ENCODE measurements at places on chromosomes 1 and 21.

DNA sequence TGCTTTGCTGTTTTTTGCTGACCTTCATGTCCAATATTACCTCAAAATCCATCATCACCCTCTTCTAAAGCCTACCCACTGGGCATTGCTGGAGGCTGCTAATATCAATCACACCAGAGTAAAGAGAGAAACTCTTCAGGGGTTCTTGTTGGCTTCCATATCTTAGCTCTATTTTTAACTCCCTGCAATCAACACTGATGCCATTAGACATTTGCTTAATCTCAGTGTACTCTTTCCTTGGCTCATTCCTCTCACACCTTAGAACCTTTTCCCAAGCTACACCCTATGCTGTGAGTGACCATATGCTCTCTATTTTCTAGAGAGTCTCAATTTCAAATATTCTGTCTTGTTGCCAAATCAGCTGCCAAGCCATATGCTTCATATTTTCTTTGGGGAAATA is 40.6 kb upstream of the RABGAP1L start:
- DNase-seq, result no peak

- DNase-seq, result no peak
Observed at GRCh38 chr1:57736940-57737339, 313.1 kb upstream of the DAB1 start.

DNA sequence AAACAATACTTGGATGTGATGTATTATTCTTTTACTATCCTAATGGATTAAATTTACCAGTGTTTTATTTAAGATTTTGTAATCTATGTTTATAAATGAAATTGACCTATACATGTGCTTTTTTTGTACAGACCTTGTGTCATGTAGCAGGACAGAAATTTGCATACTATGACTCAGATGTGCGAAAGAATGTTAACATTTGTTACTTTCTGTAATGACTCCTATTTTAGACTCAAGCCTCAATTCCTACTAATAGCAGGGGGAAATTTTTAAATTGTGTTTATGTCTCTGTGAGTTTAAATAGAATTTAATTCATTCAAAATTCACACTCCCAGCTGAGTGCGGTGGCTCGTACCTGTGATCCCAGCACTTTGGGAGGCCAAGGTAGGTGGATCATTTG is 21.8 kb upstream of the RIMKLA start:
- no peak for DNase-seq

GRCh38 chr1:179776831-179777230 is 33.7 kb downstream of the FAM163A start:
- DNase-seq, result no peak

GRCh38 chr21:33386222-33386784 is 16.9 kb upstream of the IFNGR2 start:
- no peak for DNase-seq

DNA sequence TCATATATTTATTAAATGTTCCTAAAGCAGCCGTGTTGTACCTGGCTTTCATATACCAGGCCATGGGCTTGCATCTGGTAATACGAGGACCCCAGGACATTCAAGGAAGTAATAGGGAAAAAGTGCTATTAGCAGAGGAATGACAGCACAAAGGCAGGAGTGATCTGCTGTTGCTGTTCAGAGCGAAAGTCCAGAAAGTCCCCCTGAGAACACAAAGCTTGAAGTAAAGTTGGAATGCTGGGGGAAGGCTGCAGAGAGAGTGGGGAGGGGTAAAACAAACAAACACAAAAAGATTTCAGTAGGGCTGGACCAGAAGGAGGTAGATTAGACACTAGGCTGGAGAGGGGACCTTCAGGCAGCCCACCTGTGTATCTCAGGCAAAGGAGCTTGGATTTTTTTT is 94.6 kb upstream of the C8B start:
- DNase-seq, result no peak

DNA sequence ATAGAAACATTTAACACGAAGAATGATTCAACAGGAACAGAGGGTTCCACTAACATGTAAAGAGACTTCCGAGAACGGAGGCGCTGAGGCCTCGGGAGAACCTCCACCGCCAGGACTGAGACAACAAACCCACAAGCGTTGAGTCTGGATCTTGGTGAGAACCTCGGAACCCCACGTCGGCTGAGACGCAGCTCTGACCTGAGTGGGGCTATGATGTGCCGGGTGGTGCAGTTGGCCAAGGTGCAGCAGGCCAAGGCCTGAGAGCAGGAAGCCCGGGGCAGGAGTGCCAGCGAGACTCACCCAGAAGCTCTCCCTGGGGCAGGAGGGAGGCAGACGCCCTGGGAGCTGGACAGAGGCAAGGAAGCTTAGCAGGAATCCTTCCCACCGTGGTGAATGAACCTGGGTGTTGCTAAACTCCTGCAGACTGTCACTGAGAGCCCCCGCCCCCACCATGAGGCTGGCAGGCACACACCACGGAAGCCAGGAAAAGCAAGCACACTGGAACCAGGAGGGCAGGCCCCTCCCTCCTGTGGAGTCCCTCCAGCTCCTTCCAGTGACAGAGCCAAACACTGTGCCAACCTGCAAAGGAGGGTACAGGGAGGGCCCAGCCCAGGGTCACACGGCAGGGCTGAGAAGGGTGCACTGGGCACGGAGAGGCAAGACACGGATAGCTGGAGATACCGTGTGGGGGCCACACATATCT is 34.8 kb downstream of the WDR4 start:
- no peak for DNase-seq

DNA sequence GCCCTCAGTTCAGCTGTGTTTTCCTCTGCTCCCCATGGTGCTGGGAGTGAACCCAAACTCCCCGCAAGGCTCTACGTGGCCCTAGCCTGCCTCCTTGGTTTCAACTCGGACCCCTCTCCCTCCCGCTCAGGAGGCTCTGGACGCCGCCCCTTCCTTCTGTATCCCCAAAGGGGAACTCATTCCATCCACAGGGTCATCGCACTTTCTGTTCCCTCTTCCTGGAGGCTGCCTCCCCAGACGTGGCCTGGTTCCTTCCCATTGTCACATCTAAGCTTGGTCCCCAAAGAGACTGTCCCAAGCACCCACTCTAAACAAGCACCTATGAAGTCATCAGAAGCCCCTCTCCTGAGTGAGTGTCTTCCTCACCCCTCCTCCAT is 10.9 kb downstream of the KCNAB2 start:
- DNase-seq, result no peak

DNA sequence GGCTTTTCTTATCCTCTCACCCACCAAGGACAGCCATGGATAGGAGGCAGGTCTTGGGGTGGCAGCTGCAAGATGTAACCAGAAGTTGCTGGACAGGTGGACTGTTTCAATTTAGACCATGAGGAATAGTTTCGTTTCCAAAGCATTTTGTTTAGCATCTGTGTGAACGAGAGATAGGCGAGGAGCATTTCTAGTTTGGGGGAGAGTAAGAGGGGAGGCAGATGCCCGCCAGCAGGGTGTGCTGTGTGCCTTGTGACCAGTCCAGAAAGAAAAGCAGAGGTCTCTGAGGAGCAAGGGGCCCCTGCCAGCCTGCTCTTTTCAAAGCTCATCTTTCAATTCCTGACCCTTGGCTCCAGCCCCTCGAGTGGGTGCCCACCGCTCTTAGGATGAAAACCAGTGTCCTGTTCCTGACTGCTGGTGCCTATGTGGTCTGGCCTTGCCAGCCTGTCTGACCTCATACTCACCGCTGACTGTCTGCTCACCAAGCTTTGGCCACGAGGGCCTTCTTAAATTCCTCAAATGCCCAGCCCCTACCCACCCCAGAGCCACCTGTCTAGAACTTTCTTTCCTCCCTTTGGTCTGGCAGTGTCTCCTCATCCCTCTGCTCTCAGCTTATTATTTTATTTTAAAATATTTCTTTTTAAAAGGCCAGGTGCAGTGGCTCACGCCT is 8.5 kb downstream of the SERINC2 start:
- no peak for DNase-seq

DNA sequence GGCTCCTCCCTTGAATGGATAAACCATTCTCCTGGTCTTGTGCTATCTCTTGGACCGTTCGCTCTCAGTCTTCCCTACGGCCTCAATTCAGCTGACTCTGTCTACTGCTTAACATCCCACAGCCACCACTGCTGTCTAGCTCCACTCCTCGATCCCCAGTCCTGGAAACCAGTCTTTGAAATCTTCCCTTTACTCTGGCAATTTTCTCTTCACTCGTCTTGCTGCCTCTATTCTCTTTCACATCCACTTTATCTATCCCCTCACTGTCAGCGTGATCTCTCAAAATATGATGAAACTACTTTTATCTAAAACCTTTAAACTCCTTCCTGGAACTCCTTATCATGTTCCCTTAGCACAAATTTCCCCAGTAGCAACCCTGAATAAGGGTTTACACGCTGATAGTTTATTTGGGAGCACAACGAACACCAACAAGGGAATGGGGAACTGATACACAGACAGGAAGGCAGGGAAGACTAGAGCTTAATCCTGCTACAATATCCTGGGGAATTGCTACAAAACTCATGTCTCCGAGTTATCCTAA is 131.6 kb upstream of the SAMSN1 start:
- DNase-seq, result no peak

GRCh38 chr1:200048244-200048643 is 20.7 kb downstream of the NR5A2 start:
- no peak for DNase-seq
